Spleen (tissue), 13 donors: ENCODE measurements at places on chromosomes 5 and 9.

DNA sequence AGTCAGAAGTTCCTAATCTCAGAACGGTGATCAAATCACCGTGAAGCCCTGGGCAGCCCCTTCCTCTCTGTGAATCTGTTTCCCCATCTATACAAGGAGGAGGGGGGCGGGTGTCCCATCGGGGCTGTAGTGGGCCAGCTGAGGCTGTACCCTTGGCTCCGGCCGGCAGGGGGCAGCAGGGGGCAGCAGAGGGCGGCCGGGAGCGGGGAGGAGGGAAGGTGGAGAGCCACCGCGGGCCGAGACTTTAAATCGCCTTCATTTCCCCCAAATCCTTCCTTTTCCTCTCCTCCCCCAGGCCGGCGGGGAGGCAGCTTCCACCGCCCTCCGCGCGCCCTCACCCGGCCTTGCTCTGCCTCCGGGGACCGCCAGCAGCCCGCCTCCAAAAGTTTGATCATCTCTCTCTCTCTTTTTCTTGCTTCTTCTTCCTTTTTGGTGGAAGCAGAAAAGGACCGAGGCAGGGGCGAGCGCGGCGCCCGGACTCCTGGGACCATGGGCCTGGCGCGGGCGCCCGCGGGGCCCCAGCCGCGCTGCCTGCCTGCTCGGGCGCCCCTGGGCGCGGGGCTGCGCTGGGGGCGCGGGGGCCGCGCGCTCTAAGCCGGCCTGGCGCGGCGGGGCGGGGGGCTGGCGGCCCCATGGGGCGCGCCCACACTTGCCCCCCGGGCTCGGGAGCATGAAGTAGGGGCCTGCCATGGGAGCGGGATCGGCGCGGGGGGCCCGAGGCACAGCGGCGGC, at the start of gene COL27A1:
TSS of gene COL27A1 (plus strand) at position 275 of the 732 bp plus-strand sequence. CDS start at position 689, 414 bp downstream.
- DNase-seq = peak; percentile 93

DNA sequence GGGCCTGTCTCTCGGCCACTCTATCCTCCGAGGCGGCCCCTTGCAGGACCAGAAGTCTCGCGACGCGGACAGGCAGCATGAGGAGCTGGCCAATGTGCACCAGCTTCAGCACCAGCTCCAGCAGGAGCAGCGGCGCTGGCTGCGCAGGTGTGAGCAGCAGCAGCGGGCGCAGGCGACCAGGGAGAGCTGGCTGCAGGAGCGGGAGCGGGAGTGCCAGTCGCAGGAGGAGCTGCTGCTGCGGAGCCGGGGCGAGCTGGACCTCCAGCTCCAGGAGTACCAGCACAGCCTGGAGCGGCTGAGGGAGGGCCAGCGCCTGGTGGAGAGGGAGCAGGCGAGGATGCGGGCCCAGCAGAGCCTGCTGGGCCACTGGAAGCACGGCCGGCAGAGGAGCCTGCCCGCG, 283.5 kb downstream of the ARHGEF28 start:
- peak; percentile 71 for DNase-seq

- no peak for DNase-seq
These were observed 1110.1 kb upstream of the CDH10 start for GRCh38 chr5:25754895-25755294.

DNA sequence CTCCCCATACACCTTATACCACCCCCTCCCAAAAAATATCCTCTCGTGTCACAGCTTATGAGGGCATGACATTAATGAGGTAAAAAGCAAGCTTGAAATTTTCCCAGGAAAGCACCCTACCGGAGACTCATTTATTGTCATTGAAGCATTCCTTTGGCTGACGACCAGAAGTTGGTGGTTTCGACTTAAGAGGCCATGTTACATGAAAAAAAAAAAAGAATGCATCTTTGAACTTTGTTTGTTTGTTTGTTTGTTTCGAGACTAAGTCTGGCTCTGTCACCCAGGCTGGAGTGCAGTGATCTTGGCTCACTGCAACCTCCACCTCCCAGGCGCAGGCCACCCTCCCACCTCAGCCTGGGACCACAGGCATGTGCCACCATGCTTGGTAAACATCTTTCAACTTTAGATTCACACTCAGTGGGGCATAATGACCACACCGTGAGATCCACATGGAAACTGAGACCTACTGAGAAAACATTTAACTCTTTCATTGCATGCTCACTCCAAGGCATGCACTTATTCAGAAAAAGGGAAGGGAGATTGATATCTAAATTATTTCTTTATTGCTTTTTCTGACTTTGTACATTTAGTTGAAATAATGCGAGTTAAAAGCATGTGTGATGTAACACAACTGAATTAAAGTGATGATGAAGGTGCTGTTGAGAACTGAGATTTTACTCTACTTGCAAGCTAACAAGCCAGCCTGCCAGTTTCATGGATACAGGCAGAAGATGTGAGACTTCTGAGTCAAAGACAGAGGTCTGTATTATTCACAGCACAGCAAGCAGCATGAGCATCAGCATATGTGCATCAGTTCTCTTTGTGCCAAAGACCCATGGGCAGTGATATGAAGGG, 5.1 kb upstream of the RAB14 start:
- no peak for DNase-seq

DNA sequence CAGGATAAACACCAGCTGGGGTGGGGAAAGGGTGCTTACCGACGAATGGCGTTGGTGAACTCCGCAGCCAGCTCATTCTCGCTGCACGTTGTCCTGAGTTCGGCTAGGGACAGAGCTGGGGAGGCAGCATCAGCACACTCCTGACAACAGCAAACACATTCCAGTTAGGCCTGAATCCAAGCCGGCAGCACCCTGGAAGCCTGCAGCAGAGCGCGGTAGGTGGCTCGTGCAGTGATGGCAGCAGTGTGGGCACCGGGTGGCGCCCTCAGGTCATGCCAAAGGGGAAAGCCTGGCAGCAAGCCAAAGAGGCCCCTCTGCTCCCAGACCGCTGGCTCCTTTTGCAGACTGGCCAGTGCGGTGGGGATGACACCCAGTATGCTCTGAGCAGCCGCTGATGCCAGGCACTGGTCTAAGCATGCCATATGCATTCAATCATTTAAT, 66.9 kb downstream of the DCP2 start:
- no peak for DNase-seq

DNA sequence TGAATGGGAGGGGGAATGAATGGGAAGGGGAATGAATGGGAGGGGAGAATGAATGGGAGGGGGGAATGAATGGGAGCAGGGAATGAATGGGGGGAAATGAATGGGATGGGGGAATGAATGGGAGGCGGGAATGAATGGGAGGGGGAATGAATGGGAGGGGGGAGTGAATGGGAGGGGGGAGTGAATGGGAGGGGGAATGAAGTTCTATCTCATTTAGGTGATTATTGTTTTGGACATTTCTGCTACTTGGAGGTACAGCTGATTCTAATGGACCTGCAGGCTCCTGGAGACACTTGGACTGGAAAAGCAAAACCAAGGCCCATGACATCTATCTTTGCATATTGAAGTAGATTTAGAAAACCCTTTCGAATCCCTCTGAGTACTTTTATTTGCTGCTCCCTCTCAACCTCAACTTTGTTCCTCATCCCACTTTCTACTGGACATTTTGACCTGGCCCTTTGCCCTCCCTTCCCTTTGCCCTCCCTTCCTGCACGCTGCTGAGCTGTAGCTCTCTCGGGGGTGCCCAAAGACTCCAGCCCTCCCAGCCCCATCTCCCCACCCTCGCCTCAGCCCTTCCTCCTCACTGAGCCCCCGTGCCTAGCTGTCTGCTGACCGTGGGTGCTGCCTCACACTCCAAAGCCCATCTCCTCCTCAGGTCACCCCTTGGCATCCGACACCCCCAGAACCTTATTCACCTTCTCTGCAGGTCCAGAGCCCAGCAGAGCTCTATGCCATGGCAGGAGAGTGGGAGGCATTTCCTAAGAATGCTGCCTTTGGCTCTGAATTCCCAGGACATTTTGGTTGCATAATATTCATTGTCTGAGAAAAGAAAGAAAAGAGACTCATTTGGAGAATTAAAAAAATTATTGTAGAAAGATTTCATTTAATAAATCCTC, 19.9 kb upstream of the LPCAT1 start:
- peak; percentile 61 for DNase-seq
